ENCODE measurements at places on chromosomes 6 and 20.

DNA sequence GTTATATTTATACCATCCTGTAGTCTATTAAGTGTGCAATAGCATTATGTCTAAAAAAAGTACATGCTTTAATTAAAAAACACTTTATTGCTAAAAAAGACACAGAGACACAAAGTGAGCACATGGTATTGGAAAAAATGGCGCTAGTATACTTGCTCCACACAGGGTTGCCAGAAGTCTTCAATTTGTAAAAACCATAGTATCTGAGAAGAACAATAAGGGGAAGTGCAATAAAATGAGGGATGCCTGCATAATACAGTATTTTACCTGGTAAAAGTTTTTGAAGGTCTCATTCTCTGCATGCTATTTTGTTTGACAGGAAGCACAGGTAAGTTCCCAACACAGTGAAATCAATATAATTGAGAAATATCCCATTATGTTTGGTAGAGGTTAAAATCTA lies 1.6 kb downstream of the NOX3 start:
- DNase-seq: no peak

GRCh38 chr6:84853901-84854300 lies 89.5 kb upstream of the TBX18 start:
- no peak for DNase-seq

GRCh38 chr6:36593569-36594028 lies 563 bp upstream of the SRSF3 start:
- DNase-seq: peak; percentile 60

- DNase-seq: no peak
Measured at GRCh38 chr6:43992126-43992663, 135.1 kb downstream of the MRPL14 start.

- DNase-seq: no peak
Measured at GRCh38 chr20:61520893-61521460, 268.9 kb downstream of the CDH4 start.

DNA sequence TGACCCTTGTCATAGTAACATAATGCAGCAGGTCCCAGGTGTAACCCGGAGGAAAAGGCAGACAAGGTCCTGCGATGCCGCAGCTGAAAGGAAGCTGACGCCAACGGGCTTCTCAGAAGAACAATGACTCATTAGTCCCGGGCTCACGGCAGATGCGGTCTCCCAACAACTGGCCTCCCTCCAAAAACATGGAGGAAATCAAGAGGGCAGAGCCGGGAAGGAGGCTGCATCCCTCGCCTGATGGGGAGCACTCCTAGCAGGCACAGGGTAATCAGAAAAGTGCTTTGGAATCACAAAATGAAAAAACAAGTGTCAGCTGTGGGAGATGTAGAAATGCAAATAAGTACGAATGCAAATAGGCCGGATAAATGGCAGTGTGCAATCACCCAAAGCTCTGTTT lies 165.2 kb upstream of the AGPAT4 start:
- DNase-seq: peak; percentile 8

DNA sequence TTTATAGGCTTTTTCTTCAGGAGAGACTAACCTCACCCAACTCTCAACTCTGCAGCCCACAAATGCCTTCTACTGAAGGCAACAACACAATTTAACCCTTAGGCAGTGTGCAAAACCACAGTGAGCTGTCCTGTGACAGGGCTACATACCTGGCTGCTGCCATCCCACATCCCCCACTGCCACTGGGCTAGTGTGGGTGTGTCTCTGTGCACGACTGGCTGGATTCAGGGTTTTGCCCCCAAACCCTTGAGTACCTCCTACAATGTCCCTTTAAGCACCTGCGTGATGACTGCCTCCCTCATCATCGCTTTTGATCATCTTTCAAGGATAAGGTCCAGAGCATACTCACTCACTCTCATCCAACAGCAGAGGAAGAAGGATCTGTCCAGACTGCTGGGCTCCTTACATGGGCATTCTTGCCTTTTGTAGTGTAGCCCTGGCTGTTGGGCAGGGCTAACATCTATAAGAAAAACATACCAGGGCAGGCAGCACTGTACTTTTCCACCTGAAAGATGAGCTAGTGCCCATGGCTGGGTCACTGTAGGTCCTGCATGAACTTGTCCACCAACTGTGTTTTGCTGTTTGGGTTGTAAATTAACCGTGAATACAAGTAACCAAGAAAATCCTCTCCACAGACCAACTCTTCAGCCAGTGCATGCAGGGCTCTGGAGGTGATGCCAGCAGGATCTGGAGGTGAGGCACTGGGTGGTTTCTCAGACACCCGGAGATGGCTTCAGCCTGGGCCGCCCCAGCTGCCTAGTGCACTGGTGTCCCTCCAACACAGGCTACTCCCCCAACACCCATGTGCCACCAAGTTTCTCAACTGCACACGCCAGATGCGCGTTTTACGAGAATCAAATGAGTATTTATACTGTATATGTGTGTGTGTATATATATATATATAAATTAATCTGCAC lies 45.2 kb downstream of the PLCG1 start:
- DNase-seq: no peak

DNA sequence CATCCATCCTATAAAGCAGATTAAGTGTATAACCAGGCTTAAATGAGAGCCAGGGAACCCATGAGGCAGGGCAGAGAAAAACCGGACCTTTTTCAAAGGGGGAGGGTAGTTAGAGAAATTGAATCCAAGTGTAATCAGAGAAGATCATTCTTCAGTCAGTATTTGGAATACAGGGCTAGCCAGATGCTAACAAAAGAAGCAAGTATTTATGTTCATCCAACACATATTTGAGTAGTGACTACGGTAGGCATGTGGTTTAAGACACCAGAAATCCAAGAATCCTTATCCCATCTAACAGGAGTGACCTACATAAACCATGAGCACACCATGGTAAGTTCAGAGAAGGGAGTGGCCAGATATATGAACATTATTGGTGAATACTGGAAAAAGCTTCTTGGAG lies 46.8 kb upstream of the FAM83C start:
- DNase-seq: no peak

DNA sequence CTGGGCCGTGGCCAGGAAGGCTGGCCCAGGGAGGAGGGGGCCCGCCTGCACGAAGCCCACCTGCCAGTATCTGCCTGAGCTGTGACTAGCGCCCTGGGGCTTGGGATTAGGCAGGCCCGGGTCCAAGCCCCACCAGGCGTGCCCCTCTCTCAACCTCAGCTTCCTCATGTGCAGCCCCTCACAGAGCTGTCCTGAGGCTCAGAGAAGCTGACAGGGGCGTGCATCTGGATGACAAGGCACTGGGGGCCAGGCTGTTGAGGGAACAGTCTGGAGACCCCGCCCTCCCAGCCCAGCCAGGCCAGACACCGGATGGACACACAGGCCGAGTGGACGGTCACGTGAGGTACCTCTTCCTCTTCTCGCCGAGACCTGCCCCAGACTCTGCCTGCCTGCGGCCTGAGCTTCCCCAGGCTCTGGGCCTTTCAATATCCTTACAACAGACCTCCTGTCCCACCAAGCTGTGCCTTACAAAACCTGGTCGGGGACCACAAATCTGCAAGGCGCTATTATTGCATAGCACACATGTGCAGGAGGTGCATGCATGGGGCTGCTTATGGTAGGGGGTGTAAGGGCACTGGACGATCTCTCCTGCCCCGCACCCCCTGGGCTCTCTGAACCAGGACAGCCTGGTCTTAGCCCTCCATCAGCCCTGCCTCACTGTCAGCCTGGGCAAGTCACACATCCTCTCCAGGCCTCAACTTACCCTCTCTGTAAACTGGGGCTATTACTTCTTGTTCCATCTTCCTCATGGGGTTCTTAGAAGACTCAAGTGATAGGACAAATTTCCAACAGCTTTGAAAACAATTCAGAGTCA lies 20.0 kb downstream of the NOL4L start:
- DNase-seq: no peak

GRCh38 chr6:151842816-151843215 lies 35.3 kb downstream of the ESR1 start:
- DNase-seq: no peak

- DNase-seq: no peak
Measured at GRCh38 chr20:3167738-3168078, 5.6 kb downstream of the LZTS3 start.

GRCh38 chr6:127120787-127121636 lies 2.5 kb downstream of the RSPO3 start:
- DNase-seq: peak; percentile 76

DNA sequence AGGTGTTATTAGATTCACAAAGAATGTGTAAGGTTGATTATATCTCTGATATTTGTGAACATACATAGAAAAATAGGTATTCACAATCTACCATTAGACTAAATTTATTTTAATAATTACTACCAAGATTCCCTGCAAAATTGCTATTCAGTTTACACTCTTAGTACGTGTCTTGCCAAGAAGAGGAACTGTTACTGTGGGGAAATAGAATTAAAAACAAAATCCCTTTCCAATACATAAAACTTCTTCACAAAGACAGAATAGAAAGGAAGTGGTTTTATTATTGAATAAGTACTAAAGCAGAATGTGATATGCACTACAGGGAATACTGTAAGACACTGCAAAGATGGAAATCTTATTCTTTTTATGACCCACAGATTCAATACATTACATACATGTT lies 17.0 kb downstream of the RAB32 start:
- DNase-seq: no peak

DNA sequence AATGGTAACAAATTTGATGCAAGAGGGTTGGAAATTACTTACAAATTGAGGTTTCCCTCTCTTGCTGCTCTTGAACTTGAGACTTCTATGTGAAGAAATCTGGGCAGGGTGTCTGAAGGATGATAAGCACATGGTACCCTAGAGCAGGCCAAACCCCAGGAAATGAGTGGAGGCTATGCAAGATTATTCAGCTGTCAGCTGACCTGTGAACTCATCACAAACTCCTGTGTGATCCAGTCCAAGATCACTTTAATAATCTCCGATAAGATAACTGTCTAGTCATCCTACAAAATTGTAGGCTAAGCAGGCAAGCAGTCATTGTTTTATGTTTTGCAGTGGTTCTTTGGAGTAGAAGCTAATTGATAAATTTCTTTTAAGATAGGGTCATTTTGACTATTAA lies 213.1 kb downstream of the BTBD3 start:
- no peak for DNase-seq

DNA sequence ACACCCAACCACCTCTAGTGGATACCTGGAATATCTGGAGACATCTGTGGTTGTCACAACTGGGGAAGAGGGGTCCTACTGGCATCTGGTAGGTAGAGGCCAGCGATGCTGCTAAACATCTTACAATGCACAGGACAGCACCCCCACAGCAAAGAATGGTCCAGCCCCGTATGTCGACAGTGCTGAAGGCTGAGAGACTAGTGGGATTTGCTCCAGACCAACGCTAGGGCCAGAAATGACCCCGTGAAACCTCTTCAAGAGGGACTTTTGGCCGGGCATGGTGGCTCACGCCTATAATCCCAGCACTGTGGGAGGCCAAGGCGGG lies 7.2 kb downstream of the PREX1 start:
- no peak for DNase-seq

- DNase-seq: no peak
Measured at GRCh38 chr20:35527122-35527769, 2.2 kb downstream of the C20orf173 start.

DNA sequence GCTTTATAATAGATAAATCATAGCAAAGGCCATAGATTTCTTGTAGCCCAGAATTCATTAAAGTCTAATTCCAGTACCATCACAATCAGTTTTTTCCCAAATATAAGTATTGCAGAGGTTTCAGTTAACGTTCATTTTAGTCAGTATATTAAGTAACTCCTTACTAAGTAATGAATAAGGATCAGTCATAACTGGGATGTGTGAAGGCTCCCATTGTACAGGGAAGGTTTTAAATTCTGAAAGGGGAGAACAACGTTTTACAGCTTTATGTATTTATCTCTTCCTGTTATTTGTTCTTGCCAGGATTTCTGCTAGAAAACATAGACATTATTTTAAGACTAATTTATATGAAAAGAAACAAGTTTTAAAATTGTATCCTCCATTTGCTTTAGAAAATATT lies 215.5 kb upstream of the LAMP5 start:
- DNase-seq: no peak

GRCh38 chr6:163627274-163628062 lies 212.9 kb downstream of the QKI start:
- DNase-seq: no peak

DNA sequence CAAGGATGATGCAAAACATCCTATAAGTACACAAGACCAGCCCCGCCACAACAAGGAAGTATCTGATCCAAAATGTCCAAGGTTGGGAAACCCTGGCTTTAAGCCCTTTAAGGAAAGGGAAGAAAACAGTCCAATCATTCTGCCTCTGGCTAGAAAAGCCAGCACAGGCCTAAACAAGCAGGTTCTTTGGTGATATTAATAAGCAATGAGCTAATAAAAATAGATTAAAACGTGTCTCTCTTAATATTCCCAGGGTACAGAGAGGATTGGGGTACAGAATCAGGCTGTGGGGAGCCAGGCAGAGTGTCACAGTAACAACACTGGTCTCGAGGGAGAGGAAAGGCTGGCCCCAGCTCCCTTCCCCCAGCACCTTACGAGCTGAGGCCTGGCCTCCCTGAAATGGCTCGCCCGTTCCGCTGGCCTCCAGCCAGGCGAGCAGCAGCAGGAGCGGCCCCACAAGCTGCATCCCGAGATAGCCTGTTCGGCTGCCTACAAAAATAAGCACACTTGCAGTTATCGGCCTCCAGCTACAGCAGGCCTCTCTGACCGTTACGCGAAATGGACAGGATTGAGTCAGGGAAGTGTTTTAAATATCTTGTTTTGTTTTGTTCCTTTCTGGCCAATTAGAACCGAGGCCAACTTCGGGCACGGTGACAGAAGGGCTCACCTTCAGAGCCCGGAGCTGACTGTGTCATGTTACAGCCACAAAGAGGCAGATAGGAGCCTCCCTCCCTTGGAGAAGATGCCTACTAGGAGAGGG lies 4.0 kb upstream of the ZMYND8 start:
- no peak for DNase-seq

DNA sequence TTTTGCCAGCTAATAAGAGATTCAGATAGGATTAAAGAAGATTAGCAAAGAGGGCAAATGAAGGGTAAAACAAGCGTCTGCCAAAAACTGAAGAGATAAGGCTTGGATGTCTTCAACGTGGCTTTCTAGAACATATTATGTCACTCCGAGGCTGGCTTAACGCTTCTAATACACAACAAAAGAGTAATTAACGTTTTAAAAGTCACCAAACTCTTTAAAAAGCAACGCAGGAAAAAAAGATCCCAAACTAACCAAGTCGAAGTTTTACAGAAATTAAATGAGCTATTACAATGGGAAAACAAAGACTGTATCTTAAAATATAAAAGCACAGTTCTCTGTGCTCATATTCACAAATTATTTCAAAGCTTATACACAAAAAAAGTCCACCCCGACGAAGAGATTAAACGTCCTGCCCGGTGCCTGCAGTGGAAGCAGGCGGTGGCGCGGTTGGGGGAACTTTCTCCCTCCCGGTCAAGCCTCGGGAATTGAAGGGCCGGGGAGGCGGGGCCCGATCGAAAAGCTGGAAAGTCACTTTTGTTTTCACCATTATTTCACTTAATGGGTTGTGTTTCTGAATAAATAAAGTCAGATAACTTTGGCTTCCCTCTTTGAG lies 1.2 kb downstream of the MAK start:
- DNase-seq: peak; percentile 7
